ENCODE measurements at places on chromosomes 6 and 20. TPM values are rescaled to one million over a fixed set of nuclear protein-coding genes. Genes with fewer than 3 reads are reported as not detected.

The RUNX2 gene
- total RNA-seq, result 31.0 TPM

The ULBP2 gene
- 0.51 TPM for total RNA-seq

The CDSN gene
- not detected for total RNA-seq

The SYNDIG1 gene
- total RNA-seq, result not detected

The MUC21 gene
- not detected for total RNA-seq

All from activated T-cell treated with anti-CD3 and anti-CD28 coated beads, Interleukin-2, amount 50 U/mL, for 4 hours (primary cell).